ENCODE measurements at places on chromosomes 12 and 14. TPM values are rescaled to one million over a fixed set of nuclear protein-coding genes. Genes with fewer than 3 reads are reported as not detected.

The AQP2 gene
- total RNA-seq = not detected

The LALBA gene
- total RNA-seq = not detected

DNA sequence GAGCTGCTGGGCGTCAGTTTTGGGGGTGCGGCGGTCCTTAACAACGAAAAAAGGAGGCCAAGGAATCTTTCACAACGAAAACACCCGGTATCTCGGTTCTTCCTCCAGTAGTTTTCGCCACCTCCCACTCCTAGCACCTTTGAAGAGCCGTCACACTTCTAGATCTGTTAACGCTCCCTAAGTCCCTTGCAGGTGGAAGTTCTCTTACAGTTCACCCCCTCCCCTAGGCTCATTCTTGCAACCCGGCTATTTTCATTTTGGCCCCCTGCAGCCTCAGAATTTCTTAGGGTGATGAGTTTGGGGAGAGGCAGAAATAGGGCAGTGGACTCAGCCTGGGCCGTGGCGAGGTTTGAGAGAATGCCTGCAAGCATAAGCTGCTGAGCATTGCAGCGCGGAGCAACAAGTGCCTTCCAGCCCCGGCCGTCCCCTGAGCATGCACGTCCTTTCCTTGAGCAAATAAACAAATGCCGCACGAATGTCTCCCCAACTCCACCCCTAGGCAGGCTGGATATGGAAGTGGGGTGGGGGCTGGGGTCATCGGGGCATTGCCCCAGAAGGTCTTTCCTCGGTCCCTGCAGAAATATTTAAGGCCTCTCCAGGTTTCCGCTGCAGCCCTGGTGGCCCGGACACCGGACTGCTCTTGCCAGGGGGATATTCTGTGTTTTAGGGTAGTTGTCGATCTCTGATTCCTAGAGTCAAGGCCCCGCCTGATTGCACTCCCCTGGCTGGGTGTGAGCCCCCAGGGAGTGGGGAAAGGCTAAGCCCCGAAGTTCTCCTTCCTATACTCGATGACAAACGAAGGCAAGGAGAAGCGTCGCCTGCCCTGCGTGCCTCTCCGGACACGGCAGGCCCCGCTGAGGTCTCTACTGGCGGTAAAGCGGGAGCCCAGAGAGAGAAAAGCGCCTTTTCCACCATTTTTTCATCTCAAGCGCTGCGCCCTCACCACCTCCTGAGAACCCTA is 1.6 kb downstream of the RFX4 start:
- H3K27me3 ChIP-seq = peaks cover 100% of the 10 kb centered on the region
- H3K36me3 ChIP-seq = peaks cover 6% of the 10 kb centered on the region
- H3K4me3 ChIP-seq = peak overlapping the region; percentile 72
- H3K27ac ChIP-seq = no peak overlapping the region
- peak; percentile 26 for DNase-seq

DNA sequence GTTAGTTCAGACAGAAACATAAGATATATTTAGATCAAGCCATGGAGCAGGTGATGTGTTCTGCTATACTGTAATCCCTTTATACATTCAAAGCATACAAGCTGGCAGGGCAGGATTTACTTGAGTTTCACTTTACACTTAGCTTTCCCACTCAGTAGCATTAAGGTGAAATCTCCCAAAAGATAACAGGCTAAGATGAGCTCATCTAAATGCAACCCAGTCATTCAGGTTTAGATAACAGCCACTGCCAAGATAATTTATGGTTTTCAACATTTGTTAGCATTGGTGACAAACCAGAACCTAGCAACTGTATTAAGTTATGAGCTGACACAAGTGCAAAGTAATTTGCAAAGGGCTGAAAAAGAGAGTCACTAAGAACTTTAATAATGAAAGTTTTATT is 925.1 kb upstream of the ATXN7L3B start:
- H3K27ac ChIP-seq = no peak overlapping the region
- no peaks in the 10 kb centered on the region for H3K27me3 ChIP-seq
- no peak overlapping the region for H3K4me3 ChIP-seq
- H3K4me1 ChIP-seq = no peaks in the 10 kb centered on the region
- peaks cover 5% of the 10 kb centered on the region for H3K36me3 ChIP-seq

DNA sequence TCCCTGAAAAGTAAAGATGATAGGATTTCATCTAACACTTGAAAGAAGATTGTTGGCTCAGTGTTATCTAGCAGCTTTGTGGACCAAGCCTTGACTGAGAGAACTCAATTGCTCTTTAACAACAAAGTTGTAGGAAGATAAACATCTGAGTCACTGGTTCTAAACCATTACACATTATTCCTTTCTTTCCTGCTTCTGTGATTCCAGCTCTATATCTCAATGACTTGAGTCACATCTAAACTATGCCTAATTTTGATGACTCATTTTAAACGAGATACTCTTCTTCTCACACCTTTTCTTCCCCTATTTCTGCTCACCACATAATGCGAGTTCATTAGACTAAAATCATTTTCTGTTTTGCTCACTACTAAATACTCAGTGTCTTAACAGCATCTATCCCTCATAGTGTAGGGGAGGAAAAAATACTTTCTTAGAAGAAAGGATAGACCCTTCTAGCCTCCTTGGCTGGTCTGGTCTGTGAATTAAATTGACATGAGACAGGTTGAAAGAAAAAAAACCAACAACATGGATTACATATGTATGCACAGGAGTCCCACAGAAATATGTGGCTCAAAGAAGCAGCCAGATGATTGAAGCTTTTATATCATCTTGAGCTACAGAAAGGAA is 201.4 kb downstream of the C12orf50 start:
- H3K27ac ChIP-seq = peak overlapping the region; percentile 43

DNA sequence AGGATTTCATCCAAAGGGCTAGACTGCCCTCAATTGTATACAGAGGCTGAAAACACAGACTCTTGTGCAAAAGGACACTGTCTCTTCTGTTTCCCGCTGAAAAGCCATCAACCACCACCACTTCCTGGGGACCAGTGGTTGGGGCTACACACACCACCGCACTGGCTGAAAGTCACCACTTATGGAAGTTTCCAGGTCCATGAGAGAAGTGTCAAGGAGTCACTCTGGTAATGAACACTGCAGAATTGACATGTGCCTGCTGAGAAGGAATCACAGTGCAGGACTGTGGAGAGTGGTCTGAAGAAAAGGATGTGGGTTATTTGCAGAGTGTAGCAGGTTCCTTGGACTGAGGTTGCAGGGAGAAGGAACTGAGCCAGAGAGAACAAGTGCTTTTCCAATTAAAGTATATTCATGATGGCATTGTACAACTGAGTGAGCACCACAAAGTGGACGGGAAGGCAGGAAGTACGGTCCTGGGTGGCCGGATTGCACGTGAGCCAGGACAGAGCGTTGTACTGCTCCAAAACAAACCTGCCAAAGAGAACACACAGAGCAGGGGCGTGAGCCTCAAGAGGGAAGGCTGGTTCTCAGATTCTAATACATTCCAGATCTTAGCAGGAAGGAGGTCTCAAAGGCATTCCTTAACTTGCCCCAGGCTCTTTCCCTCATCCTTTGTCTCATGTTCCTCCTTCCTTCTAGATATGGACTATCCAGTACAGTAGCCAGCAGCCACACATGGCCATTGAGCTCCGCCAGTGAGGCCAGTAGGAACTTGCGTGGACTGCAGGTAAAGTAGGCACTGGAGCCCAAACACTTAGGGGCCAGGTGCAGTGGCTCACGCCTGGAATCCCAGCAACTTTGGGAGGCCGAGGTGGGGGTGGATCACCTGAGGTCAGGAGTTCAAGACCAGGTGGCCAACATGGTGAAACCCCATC is 316.4 kb downstream of the MED13L start:
- peaks cover 6% of the 10 kb centered on the region for H3K36me3 ChIP-seq
- no peak overlapping the region for H3K27ac ChIP-seq
- no peak for DNase-seq
- H3K4me1 ChIP-seq = no peaks in the 10 kb centered on the region
- no peaks in the 10 kb centered on the region for H3K27me3 ChIP-seq

All from Calu3 (cell line).